ENCODE measurements at places on chromosomes 6 and 20.

- no peak for DNase-seq
Measured at GRCh38 chr20:59265298-59265697, 35.1 kb upstream of the EDN3 start.

DNA sequence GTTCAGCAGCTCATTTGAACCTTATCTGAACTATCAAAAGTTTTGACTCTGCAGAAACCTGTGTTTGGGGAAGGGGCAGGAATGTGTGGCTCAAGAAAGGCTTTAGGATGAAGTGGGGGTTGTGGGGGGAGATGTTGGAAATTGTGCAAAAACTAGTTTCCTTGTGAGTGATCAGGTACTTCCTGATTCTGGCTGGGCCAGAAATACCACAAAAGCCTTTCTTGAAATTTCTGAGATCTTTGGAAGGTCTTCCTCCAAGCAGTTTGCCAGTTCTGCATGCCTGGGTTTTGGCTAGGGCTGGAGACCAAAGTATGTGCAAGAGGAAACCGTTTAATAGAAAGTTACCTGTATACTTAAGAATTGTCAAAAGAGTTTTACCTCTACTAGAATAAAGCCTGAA is 116.6 kb downstream of the BMP2 start:
- no peak for DNase-seq

DNA sequence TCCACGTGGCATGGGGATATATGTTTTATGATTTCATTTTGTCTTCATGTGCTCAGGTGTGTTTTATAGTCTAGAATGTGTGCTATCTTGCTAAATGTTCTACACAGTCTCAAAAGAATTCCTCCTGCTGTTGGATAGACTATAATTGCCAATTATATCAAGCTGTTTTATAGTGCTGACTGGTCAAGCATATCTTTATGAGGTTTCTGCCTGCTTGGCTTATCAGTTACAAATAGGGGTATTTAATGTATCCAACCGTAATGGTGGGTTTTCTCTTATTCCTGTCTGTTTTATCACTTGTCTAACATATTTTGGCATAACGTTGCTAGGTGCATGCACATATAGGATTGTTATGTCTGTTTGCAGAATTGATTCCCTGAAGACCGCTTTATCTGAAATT is 201.3 kb downstream of the EYS start:
- no peak for DNase-seq

GRCh38 chr6:90038961-90039653 is 144.8 kb downstream of the GJA10 start:
- no peak for DNase-seq

GRCh38 chr20:51026269-51026668 is 3.4 kb upstream of the KCNG1 start:
- no peak for DNase-seq

DNA sequence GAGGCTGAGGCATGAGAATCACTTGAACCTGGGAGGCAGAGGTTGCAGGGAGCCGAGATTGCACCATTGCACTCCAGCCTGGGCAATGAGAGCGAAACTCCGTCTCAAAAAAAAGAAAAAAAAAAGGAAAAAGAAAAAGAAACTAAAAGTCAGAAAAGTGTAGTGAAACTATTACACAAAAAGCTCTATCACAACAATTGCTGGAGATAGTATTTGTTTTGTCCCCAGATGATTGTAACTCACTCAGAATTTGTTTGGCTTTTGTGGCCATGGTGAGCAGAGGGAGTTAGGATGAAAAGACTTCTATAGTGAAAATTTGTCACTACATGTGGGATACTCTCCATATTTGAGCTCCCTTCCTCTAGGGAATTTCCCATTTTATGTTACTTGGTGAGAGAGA is 5.2 kb upstream of the GOPC start:
- peak; percentile 26 for DNase-seq

- DNase-seq = no peak
Measured at GRCh38 chr20:49575551-49576060, 7.7 kb upstream of the PTGIS start.

All from GM10248 (cell line).